ENCODE measurements at places on chromosomes 6 and 20.

DNA sequence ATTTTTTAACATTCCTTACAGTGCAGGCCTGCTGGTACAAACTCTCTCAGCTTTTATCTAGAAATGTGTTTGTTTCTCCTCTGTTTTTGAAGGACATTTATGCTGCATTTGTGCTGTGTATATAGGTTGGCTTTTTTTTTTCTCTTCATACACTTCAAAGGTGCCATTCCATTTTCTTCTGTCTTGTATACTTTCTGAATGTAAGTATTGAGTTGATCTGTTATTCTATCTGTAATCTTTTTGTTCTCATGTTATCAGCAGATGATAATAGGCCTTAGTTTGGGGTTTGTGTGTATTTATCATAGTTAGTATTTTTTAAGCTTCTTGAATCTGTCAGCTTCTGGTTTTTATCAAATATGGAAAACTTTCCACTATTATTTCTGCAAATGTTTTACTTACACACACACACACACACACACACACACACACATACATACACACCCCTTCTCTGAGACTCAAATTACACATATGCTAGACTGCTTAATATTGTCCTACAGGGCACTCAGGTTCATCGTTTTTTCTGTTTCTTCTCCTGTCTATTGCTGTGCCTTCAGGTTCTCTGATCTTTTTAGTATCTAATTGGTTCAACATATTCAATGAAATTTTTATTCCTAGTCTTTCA is 74.6 kb downstream of the RPP40 start:
- DNase-seq, result no peak

DNA sequence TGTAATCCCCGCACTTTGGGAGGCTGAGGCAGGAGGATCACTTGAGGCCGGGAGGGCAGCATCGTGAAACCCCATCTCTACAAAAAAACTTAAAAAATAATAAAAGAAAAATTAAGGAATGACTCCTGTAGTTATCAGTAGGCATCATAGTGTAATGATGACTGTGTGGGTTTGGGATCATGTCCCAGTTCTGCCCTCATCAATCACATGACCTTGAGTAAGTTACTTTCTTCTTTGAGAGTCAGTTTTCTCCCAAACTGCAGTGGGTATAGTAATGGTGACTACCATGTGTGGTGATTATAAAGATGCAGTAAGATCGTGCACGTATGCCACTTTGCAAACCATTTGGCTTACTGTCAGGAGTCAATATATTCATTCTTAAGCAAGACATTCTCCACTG is 89.2 kb downstream of the TXNDC5 start:
- DNase-seq, result no peak

DNA sequence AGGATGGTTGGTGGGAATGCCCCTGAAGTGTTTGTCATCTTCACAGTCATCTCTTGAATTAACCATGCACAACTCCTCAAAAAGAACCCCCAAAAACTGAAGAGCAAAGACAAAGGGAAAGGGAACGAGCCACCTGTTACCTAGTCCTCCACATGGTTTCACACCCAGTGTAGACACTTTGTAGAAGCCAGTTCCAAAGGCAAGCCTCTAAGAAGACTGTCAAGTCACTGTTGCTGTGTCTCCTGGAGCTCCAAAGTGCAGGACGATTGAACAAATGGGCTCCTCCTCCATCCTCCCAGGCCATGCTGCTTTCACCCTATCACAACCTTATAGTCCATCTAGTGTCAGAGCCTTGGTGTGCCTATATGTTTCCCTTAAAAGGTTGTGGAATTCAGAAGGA is 277.6 kb upstream of the PRDM1 start:
- no peak for DNase-seq

DNA sequence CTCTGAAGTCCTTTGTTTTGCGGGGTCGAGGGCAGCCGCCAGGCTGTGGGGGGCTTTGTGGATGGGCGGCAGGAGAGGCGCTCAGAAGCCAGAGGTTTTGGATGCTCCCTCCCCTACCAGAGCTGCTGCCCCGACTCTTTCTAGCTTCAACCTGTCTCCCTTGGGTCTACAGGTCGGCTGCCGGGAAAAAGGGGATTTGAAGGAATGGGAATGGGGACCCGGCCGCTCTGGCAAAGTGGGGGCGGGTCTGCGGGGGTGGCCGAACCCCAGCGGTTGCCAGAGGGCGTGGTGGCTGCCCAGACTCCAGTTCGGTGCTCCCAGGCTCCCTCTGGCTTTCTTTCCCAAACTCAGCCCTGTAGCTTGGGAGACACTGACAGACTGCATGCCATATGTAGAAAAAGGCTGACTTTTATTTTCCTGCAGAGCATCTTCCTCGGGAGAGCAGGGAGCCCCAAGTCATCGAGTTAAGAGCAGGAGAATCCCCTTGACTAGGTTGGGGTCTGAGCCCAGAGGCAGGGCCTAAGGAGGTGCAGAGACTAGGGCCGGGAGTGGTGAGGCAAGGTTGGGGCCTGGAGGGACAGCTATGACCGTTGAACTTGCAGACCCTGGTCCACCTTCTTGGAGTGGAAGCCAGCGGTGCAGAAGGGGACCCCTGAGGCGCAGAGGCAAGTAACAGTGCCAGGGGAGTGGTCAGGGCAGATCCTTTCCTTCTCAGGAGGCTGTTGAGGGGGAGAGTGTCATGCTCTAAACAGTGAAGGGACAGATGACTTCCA is 1.4 kb upstream of the PPP1R18 start:
- no peak for DNase-seq

DNA sequence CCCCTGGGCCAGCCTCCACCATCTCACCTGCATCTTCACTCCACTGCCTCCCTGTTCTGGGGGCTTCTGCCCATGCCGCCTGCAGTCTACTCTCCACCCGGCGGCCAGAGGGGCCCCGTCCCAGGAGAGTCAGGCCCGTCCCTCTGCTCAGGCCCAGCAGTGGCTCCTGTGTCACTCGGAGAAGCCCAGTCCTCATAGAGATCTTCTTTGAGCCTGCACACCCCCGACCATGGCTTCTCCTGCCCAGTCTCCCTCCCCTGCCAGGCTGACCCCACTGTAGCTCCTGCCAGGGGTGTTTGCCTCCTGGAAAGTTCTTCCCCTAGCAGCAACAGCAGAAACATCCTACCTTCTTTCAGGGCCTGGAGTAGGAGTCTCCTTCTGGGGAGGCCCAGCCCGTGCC is 22.2 kb upstream of the NOL4L start:
- no peak for DNase-seq

DNA sequence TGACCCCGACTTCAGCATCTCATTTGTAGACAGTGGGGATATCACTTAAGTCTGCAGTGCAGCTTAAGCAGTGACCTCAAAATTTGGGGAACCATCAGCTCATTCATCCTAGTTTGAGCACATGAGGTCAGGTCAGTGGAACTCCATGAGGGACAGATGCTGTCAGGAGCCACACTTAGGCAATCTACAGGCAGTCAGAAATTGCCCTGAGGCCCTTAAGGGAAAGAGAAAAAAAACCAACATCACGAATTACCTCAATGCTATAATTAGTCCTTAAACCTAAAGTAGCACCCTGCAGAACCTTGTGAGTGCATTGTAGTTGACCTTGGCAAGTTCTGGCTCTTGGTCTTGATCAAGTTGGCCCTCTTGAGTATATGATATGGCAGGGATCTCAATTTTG is 21.1 kb downstream of the TMEM74B start:
- no peak for DNase-seq

- DNase-seq, result no peak
These were observed 618.9 kb upstream of the GJE1 start for GRCh38 chr6:141513830-141514229.

DNA sequence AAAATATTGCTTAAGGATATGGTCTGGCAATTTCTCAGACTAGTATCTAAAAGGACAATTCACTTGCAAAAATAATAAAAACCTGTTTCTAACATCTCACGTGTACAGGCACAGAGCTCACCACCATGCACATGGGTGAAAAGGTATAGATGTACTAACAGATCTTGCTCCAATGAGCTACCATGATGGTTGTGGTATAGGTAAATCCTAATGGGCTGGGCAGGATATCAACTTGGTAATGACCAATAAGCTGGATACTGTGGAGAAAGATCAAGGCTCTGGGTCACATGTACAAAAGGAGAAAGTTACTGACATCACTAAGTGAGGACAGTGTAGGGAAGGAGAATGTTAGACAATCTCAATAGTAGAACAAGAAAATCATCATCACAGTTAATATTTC is 111.0 kb upstream of the NUP153 start:
- no peak for DNase-seq

DNA sequence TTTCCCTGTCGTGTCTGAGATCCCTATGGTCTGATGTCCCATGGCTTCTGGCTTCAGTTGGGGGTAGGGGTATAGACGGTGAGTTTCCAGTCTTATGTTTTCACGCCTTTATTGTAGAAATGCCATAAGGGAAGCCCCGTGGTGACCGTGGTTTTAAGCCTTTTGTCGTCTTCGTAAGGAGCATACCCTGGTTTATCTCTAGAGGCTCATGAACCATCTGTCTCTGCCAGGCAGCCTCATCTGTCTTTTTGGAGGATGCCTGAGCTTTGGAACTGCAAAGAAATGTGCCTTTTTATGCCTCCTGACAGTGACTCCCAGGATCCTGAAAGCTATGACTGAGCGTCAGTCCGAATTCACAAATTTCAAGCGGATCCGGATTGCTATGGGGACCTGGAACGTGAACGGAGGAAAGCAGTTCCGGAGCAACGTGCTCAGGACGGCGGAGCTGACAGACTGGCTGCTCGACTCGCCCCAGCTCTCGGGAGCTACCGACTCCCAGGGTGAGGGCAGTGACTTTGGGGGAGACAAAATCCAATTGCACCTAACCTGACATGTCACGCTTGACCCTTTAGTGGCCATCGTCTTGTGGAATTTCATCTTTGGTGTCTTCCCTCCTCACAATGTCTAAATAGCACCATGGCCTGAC is 84.6 kb downstream of the SYNJ2 start:
- no peak for DNase-seq

DNA sequence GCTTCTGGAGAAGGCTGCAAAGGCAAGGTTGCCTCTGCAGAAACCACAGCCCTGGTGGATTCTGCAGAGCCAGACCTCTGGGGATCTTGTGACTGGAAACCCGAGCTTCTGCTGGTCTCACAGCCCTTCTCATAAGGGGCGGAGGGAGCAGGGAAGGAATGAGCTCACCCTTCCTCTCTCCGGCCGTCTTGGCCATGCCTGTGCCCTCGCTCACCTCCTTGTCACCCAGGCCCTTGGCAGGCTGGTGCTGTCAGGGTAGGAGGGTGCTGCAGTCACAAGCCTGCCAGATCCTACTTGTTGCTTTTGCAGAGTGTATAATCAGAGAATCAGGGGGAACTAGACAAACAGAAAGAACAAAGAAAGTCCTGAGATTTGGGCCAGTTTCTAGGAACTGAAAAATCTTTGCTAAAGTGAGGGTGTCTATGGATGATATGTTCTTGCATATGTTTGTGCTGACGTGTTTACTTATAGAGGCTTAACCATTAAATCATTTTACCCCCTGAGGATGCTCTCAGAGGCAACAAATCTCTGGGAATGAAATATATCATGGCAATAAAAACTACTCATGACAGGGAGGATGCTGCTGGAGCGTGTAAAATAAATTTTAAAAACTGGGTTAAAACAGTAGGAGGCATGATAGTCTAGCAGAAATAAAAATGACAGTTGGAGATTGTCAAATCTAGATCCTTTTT is 244.9 kb upstream of the SOX4 start:
- DNase-seq, result no peak

All from activated CD4-positive, CD25-positive, alpha-beta regulatory T cell (primary cell).